ENCODE measurements at places on chromosomes 2 and 18. TPM values are rescaled to one million over a fixed set of nuclear protein-coding genes. Genes with fewer than 3 reads are reported as not detected.

Gene KYNU
- 304 TPM for total RNA-seq

- DNase-seq, result peak; percentile 12
Measured at GRCh38 chr18:50614838-50615237, 55.0 kb downstream of the MAPK4 start.

Gene DSC3
- total RNA-seq, result 0.02 TPM

DNA sequence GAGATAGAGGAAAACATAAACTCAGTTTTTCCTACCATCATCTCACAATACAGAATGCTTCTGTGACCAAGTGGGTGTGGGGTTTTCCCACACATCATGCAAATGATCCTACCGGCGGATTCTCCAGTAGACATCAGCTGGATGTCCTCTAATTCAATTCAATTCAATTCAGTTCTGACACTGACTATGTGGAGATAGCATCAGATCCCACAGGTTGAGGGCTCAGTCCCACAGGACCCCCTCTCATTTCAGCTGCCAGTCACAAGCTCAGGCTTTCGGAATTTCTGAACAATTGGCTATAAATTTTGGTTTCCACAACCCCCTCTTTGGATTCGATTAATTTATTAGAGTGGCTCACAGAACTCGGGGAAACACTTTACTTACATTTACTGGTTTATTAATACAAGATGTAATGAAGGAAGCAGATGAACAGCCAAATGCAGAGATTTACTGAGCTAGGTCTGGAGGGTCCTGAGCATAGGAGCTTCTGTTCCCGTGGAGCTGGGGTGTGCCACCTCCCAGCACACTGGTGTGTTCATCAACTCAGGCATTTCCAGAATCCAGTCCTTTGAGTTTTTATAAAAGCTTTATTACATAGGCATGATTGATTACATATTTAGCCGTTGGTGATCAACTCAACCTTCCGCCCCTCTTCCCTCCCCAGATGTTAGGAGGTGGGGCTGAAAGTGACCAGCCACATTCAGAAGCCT, 350.1 kb downstream of the MYCN start:
- DNase-seq, result no peak

GRCh38 chr2:183521911-183522310, 397.7 kb downstream of the NUP35 start:
- no peak for DNase-seq

Gene SLC5A7
- not detected for total RNA-seq

Gene TSGA10
- total RNA-seq, result 3.0 TPM

- peak; percentile 98 for DNase-seq
Measured at GRCh38 chr2:28392297-28393113, at the start of gene FOSL2. Gene FOSL2, plus strand, starts transcription at chr2:28392858. Its CDS starts 863 bp downstream, at chr2:28393721.

GRCh38 chr2:144547494-144547893, 27.6 kb upstream of the ZEB2 start:
- no peak for DNase-seq

GRCh38 chr18:78792736-78793135, 186.9 kb upstream of the SALL3 start:
- no peak for DNase-seq

Gene LIPT1
- total RNA-seq, result 4.9 TPM

DNA sequence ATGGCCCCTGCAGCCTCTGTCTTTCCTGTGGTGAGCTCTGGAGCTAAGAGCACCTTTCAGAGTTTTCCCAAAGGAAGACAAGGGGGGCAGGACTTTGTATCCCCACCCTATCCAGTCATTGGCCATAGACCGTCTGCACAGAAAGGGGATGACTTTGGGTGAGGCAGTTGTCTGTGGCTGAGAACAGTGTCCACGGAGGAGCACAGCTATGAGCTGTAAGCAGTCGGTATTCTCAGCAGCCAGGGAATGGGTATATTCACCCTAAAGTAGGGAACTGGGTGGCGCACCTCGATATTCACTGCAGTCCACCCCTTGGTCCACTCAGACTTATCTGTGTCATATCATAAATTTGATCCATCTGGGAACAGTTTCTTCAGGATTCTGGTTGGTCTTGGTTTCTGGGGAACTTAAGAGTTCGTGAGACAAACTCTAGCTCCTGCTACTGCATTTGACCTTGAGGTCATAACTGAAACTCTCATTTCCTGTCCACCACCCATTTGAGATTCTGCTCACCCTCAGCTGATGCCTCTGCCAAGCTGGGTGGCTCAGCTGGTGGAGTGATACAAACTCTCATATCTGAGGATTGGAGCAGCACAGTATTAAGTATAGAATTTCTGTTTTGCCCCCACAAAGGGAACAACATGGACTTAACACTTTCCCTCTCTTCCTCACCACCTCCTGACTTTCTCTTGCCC, 45.2 kb upstream of the SCG2 start:
- DNase-seq, result no peak

DNA sequence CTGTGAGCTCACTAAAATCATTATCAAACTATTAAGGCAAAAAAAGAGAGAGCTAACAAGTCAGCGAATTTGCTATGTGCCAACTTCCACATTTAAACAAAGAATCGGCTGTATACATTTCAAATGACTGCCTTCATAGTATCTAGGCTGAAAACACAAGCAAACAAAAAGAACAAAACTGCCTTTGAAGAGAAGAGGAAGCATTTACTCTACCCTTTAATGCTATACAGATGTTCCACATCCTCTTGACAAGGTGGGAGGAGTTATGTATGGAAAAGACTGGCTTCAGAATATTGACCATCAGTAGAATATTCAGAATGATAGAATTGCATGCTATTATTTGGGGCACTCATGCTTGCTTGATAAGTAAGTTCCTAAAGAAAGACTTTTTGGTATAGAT, 741.7 kb downstream of the PLCL1 start:
- DNase-seq, result peak; percentile 5

DNA sequence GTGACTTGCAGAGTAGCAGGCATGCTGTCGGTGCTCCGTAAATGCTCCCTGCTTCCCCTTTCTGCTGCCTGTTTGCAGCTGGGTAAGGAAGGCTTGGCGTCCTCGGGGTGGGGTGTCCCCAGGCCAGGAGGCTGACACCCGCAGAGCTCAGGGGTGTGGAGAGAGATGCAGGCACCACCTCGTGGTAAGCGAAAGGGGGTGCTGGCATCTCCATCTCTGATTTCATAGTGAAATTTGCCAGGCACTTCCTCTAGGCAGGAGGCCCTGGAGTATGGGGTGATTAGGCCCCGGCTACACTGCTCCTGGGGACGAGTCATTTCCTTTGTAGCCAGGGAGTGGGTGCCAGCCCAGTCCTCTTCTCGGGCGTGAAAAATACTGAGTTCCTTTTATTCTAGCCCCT, 160.4 kb downstream of the KLHL29 start:
- no peak for DNase-seq

Gene CDK5R2
- total RNA-seq, result 0.45 TPM

Gene SP140
- total RNA-seq, result not detected

Gene TBC1D8
- 6.4 TPM for total RNA-seq

Gene MAB21L4
- not detected for total RNA-seq

DNA sequence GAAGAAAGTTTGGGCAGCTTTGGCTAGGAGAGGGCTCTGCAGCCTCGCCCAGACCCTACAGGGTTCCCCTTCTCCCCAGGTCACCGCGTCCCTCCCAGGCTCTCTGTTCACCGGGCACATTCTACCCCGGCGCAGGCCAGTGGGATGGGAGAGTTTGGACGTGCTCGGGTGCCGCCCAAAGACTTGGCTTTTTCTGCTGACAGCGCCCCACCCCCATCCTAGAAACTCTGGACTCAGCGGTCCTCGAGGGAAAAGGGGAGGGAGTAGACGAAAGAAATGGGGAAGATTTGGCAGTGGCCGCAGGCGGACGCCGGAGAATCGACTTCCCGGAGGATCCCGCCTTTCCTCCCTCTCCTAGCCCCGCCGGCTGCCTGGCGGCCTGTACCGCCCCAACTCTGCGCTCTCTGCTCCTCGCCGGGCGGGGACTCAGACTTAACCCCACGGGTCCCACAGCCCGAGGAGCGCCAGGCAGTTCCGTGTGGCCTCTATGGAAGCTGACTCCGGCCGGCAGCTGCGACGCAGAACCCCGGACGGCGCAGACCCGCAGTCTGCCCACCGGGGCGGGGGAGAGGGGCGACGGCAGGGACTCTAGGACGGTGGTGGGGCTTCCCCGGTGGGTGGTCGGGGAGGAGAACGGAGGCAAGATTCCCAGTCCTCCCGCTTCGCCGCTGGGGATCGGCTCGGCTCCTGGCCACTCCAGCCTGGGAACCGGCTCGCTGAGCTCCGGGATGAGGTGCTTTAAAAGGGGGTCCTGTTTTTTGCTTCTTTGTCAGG, 863 bp upstream of the SIX2 start:
- peak; percentile 53 for DNase-seq

- DNase-seq, result no peak
Measured at GRCh38 chr2:238119756-238120462, 18.6 kb upstream of the KLHL30 start.

GRCh38 chr18:23273443-23273966, 138.2 kb downstream of the CABLES1 start:
- DNase-seq, result no peak

Gene TTR
- total RNA-seq, result not detected

GRCh38 chr2:69740502-69740951, 1.4 kb upstream of the ANXA4 start:
- peak; percentile 59 for DNase-seq

DNA sequence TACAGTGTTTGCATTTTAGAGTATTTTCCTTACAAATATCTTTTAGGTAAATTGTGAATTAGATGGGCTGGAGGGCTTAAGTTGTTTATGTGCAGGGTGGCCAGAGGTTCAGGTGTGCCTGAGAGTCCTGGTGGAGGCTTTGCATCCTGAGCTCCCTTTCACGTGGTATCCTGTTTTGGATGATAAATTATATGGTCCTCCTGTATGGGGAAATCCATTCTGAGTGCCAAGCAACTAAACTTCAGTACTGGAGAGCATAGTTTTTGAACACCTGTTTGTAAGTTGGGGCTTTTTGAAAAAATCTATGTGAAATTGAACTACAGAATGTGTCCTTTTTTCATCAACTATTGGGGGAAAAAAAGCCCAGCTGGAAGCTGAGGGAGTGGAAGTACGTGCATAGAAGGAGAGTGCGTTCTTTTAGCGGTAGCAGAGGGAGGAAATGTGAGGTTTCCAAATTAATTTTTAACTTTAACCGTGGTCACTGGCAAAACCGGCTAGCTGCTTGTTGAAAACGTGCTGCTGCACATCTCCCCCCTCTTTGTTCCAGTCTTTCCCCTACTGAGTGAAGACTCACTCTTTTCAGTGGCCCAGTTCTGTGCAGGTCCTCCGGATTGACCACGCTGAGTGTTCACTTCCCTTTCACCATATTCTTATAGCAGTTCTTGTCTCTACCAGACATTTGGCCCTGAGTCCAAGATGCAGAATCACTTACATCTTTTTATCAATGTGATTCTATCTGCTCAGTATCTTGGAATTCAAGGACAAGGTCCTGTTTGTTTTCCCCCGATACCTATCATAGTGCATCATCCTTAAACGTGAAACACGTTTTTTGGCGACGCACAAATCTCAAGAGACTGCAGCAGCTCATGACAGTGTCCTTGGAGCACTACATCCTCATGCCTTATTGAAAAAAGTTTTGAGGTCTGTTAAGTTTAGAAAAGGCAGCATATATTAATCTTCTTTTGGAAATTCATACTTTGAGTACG, 15.3 kb downstream of the CNOT11 start:
- no peak for DNase-seq

DNA sequence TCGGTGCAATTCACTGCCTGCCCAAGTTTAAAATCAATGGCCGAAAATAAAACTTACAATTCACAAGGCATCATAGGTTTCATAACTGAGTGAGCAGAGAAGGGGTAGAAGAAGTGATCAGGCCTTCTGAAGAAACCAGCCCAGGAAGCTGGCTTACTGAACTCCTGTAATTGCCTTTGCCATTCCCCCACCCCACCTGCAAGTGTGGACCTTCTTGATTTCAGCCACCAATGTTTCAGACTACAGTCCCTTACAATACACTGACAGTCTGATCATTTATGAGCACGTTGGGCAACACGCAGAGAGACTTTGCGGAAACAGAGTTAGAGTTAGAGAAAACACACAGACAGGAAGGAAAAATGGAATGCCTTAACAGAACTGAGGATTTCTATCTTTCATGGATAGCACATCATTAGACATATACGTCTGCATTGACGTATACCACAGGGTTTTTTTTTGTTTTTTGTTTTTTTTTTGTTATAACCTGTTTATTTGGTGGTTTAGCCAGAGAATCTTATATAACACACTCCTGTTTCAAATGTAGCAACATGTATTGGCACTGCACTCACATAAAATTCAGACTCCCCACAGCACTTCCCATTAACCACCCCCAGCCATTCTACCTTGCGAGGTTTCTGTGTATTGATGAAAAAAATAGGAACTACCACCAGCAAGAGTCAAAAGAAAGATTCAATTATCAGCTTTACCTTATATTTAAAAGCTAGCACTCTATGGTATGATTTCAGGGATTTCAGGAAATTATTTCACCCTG, 126.4 kb downstream of the CACNB4 start:
- no peak for DNase-seq

GRCh38 chr2:44037221-44037620, 41.4 kb upstream of the LRPPRC start:
- DNase-seq, result no peak

DNA sequence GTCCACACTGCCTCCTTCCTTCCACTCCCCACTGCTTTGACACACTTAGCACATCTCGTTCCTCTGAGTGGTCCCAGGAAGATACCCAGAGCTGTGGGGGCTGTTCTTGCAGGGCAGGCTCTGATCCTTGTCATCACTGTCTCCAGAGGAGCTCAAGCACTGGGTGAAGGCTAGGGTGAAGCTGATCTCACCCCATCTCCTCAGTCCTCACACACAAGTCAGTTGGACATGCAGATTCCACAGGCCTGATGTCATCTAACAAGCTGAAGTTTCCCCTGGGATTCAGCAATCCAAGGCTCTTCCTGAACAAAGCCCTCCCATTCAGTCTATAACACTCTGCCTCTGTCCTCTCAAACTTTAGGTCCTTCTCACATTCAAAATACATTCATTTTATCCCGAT, 90.6 kb upstream of the RAB6C start:
- DNase-seq, result peak; percentile 23

GRCh38 chr18:42165922-42166513, 211.0 kb downstream of the PIK3C3 start:
- no peak for DNase-seq

DNA sequence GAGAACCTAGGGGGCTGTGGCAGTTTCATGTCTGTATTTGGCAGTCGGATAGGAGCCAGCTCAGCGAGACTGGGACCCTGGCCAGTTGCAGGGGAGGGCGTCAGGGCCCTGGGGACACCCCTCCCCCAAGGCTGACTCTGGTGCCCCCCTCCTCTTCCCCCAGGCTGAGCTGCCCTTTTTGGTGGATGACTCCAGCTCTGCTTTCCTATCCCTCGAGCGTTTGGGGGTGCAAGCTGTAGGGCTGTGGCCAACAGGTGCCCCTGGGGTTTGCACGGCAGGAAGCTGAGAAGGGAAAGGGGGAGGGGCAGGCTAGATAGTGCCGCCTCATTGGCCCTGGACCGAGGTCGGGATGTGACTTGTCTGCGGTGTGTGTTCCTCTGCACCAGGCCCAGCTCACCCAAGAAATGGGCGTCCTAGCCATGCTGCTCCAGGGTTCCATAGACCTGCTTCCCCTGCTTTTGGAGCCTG, 26.4 kb downstream of the SPEG start:
- DNase-seq, result no peak

Gene ABCB11
- total RNA-seq, result not detected

All from H4 (cell line).